Bone marrow (tissue), 2 donors: ENCODE measurements at places on chromosomes 2 and 18.

GRCh38 chr2:138115666-138116065 is 151.4 kb downstream of the HNMT start:
- no peak for DNase-seq

DNA sequence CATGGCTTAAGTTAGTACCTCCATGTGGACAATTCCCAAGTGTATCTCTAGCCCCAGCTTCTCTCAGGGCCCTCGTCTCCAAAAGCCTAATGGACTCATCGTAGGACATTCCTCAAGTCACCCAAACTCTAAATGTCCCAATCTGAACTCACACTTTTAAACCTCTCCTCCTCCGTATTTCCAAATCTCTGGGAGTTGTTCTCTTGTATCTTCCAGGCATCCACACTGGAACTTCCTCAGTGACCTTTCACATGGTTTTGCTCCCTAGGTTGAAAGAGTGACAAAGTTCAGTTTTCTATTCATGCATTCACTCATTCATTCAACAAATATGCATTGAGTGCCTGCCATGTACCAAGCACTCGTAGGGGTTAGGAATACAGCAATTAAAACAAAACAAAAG is 220.2 kb downstream of the ALPK2 start:
- no peak for DNase-seq

GRCh38 chr2:196172951-196173350 is 1.6 kb upstream of the STK17B start:
- DNase-seq: no peak

- DNase-seq: no peak
Measured at GRCh38 chr2:113276761-113277425, 1.8 kb downstream of the PAX8 start.

GRCh38 chr2:190110131-190110530 is 47.6 kb upstream of the MSTN start:
- DNase-seq: no peak

- DNase-seq: no peak
Measured at GRCh38 chr2:529852-530251, 147.4 kb downstream of the TMEM18 start.

- DNase-seq: no peak
Measured at GRCh38 chr2:69010437-69011194, 2.4 kb upstream of the ANTXR1 start.

GRCh38 chr2:235131334-235132305 is 179.8 kb downstream of the SH3BP4 start:
- no peak for DNase-seq

DNA sequence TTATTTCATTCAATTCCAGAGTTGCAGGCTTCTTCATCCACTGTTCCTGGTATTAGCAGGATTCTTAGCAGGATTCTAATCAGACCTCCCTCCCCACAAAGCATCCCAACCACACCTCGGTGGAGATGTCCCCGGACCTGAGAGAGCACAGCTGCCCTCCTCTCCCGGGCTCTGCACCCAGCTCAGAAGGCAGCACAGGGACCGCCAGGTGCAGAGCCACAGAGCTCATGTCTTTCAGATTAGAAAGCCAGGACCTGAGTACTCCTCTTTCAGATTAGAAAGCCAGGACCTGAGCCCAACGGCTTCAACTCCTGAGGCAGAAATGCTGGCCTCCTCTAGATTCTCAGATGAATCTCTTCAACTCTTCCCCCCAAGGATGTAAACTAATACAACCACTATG is 152.3 kb downstream of the MYO5B start:
- DNase-seq: no peak

DNA sequence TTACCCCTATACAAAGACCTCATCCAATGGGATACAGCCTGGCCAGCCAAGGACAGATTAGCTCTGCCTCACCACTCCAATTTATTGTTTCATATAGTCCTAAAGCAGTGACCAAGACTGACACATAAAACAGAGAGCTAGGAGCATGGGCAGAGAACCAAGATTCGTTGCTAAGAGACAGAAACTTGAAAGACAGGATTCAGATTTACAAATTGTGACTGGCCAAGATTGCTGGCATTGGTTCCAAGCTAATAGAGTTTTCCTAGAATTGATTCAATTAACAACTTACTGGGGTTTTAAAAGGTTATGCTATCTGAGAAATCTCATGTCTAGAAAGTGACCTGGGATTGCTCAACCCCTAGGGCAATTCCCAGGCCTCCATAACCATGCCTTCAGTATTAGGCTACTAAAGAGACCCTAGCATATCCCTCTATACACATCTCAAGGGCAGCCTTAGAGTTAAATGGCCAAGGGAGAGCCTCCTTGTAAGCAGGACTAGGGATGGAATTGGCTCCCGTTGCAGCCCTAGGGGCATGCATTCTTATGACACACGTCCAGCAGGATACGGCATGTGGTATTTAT is 75.6 kb downstream of the ICOS start:
- DNase-seq: no peak

DNA sequence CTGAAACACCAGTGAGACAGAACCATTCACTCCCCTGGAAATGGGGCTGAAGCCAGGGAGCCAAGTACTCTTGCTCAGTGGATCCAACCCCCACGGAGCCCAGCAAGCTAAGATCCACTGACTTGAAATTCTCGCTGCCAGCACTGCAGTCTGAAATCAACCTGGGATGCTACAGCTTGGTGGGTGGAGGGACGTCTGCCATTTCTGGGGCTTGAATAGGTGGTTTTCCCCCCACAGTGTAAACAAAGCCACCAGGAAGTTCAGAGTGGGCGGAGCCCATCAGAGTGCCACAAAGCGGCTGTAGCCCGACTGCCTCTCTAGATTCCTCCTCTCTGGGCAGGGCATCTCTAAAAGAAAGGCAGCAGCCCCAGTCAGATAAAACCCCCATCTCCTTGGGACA is 292.8 kb downstream of the LNPK start:
- no peak for DNase-seq

GRCh38 chr2:150142561-150142960 is 344.9 kb downstream of the RND3 start:
- DNase-seq: no peak

- DNase-seq: no peak
Measured at GRCh38 chr18:48139431-48140347, 209.2 kb upstream of the SMAD2 start.

DNA sequence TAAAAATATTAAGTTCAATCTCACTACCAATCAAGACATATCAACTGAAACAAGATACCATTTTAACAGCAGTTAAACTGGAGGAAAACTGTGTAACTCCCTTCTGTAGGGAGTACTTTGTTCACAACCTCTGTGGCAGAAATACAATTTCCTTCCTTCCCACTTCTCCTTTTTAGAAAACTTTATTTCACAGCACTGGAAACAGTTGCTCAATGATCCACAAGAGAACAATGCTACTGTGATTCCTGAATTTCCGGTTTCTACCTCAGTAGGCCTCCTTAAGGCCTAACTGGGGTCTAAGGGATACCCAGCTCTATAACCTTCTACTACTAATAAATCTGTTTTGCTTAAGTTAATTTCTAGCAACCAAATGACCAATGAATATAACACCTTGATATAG is 14.1 kb downstream of the TLK1 start:
- no peak for DNase-seq

GRCh38 chr2:15334644-15335326 is 226.3 kb downstream of the NBAS start:
- DNase-seq: no peak

- DNase-seq: no peak
Measured at GRCh38 chr2:11616851-11617415, 53.1 kb downstream of the NTSR2 start.

DNA sequence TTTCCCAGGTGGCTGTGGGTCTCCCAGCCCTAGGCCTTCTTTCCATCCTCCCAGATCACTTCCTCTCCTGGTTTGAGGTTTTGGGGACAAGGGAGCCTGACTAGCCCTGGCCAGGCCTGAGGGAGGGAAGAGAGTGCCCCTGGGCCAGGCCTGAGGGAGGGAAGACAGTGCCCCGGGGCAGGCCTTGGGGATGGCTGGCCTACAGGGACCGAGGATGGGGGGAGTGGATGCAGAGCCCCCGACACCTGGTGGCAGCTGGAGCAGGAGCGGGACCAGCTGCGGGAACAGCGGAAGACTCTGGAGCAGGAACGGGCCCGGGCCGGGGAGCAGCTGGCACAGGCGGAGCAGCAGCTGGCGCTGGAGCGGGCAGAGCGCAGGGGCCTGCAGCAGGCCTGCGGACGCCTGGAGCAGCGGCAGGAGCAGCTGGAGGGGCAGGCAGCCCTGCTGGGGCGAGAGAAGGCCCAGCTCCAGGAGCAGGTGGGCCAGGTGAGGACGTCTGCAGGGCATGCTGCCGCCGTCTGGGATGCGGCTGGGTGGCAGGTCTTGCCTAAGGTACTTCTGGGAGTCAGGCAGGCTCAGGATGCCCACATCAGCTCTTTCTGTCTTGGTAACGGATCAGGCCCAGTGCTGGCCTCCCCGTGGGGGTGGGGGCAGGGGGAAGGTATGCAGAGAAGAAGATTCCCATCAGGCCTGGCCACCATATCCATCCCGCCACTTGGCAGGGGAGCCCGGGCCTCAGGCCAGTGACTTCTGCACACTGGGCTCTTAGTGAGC is 29.2 kb downstream of the CROCC2 start:
- DNase-seq: no peak

DNA sequence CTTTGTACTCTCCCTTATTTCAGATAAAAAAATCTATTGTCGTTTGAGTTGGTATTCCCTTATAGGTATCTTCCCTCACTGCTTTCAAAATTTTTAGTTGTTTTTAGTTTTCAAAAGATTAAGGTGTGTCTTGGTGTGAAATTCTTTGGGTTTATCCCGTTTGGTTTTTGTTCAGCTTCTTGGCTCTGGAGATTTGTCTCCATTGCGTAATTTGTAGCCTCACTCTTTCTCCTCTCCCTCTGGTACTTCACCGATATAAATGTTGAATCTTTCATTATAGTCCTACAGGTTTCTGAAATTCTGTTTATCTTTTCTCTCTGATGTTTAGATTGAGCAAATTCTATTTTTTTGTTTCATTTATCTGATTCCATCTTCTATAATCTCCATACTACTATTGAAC is 113.8 kb upstream of the HS6ST1 start:
- DNase-seq: no peak

GRCh38 chr2:225465827-225466226 is 66.3 kb downstream of the NYAP2 start:
- no peak for DNase-seq

GRCh38 chr2:196696423-196697079 is 57.0 kb downstream of the CCDC150 start:
- DNase-seq: no peak

DNA sequence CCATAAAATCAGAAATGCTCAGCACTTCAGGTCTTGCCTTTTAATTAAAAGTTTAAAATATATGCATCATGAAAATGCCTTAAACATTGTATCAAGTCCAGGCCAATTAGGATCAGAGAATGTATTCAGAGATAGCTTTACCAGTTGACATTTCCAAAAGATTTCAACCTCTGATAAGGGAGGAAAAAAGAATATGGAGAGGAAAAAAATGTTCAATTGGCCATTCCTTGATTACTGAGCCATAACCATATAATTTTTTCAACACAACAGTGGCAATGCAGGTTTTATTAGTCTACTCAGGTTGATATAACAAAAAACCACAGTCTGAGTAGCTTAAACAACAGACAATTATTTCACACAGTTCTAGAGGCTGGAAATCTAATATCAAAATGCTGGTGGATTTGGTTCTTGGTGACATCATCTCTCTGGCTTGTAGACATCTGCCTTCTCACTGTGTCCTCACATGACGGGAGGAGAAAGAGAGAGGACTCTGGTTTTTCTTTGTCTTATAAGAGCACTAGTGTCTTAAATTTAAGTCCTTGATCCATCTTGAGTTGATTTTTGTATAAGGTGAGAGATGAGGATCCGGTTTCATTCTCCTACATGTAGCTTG is 111.9 kb downstream of the IRS1 start:
- no peak for DNase-seq

GRCh38 chr2:98295721-98296414 is 50.4 kb upstream of the CNGA3 start:
- no peak for DNase-seq

DNA sequence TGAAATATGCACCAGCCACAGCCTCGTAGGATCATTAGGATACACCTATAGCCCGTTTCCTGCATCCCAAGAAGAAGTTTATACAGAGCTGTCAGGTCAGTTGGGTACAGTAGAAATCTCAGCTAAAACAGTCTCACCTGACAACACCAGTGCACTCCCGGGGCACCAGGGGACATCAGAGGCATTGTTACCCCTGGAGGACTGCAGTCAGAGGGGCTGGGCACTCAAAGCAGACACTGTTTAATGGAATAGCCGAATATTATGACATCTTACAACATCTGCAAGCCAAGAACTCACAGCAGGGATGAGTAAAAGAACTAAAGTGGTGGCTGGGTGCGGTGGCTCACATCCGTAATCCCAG is 93.0 kb upstream of the ID2 start:
- no peak for DNase-seq

GRCh38 chr2:42754776-42755140 is 9.2 kb downstream of the OXER1 start:
- DNase-seq: no peak
